ENCODE measurements at places on chromosomes 11 and 22.
A peak's percentile ranks its signal among the peaks of the same experiment; 100 is the strongest.

DNA sequence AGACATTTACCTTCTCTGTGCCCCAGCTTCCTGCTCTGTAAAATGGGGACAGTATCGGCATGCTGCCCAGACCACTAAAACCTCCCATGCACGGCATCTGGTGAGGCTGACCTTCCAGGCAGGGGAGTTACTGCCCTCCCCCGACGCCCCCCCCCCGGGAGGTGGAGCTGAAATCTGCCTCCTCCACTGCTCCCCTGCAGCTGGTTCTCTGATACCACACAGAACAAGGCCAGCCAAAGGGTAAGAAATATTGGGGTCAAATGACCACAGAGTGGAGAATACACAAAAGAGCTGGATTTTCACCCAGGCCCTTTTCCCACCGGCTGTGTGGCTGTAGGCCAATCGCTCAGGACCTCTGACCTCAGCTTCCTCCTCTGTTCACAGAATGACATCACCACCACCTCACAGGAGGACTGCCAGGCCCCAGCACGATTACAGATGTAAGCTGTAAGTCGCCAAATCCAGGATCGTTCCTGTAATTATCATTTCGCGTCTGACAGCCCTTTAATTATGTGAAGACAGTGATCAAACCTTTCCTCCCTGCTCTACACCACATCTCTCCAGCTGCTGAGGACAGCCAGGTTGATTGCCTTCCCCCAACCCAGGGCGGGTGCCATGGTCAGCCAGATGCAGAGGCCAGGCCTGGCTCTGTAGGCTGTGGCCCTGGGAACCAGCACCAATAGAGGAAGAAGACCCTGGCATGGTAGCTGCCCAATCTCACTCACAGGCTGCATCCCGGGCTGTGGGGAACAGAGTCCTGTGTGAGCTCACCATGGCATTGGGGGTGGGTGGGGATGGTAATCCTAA is 35.7 kb upstream of the KLHL35 start:
- DNase-seq, result no peak

DNA sequence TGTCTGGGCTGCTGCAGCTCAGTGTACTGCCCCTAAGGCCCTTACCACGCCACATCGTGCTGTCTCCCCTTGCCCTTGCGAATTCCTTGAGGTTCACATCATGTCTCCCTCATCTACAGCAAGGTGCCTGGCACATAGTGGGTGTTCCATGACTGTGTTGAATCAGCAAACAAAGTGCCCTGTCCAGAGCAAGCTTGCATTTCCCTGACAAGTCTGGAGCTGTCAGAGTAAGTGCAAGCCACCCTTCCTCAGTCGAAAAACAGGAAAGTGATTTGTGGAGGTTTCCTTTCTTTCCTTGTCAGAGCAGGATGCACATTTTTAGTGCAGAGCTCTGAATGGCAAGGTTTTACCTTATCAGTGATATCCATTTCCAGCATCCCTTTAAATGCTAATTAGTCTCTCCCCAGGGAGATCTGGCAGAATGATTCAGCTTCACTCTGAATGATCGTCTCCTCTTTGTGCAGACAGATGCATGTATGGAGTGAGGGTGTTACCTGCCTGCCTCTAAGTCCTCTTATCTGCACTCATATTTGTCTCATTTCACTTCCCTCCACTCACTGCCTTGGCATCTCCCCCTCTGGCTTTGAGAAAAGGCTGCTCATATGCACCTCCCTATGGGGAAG is 331.2 kb downstream of the TMEM135 start:
- DNase-seq, result no peak

DNA sequence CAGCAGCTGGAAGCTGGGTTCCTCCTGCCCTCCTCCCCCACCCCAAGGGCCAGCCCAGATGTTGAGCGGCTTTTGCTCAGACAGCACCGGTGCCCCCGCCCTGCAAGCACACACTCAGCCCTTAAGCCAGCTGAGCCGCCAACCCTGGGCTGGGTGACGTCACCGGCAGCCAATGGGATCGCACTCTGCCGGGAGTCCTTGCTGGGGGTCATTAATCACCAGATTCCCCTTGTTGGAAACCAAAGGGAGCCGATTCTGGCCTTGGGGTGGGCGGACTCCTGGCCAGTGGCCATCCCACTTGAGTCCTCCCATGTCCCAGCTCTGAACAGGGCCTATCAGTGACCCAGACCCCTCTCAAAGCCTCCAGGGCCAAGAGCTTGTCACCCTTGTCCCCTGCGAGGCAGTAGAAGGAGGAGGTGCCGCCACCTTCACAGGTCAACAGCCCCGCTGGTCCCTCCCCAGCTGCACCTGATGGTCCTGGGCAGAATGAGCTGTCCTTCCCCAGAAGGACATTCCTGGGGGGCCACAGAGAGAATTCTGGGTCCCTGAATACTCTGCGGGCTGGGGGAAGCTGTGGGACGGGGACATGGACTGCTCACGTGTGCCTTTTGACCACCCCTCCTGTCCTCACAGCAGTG is 7.4 kb downstream of the DUSP8 start:
- DNase-seq, result no peak

GRCh38 chr22:37410174-37411055 is 16.9 kb downstream of the ELFN2 start:
- no peak for DNase-seq

DNA sequence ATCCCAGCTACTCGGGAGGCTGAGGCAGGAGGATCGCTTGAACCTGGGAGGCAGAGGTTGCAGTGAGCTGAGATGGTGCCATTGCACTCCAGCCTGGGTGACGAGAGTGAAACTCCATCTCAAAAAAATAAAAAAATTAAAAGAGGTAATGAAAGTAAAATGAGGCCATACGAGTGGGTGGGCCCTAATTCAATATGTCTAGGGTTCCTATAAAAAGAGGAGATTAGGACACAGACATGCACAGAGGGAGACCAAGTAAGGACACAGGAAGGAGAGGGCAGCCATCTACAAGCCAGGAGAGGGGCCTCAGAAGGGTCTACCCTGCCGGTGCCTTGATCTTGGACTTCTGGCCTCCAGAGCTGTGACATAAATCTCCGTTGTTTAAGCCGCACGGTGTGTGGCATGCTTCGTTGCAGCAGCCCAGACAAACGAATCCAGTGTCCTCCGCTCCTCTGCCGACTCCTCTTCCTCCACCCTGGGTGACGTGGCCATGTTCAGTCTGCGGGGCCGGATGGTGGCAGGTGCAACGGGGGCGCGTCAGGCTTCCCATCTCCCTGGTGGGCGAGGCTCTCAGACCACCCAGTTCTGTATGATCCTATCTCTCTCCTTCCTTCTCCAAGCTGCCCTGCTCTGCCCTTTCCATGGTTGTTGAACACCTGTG is 51.6 kb upstream of the PARVG start:
- no peak for DNase-seq

- no peak for DNase-seq
Observed at GRCh38 chr22:31056986-31057599, 24.0 kb upstream of the SMTN start.

GRCh38 chr22:34111210-34111824 is 191.0 kb upstream of the LARGE1 start:
- peak; percentile 13 for DNase-seq

DNA sequence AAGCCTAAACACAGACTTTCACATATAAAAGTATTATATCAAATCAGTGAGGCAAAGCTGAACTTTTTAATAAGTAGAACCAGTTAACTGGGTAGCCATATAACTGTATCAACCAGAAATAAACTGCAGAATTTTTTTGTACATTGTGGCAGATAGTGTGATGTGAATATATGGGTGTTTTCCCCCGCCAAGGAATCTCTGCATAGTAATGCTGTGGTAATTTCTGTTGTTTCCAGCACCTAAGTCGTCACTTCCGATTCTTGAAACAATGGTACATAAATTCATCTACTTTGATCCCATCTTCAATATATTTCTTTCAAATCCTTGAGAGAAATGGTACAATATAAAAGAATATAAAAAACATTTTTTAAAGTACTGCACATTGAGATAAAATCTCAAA is 39.6 kb downstream of the NARS2 start:
- DNase-seq, result no peak

GRCh38 chr22:17973217-17973616 is 51.1 kb downstream of the MICAL3 start:
- no peak for DNase-seq

DNA sequence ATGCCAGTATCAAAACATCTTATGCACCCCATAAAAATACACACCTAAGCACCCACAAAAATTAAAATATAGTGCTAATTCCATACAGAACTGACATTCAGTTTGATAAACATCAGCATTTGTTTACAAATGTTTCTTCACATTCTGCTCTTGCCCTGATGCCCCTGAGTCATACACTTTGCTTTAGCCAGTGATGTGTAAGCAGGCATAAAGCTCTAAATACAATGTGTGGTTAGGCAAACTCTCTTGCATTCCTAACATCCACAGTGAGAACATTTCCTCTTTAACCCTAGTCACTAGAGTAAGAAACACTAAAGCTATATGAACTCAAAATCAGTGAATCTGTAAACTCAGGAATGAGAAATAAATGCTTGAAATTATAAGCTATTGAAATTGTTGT is 1060.7 kb downstream of the FAM181B start:
- DNase-seq, result no peak

DNA sequence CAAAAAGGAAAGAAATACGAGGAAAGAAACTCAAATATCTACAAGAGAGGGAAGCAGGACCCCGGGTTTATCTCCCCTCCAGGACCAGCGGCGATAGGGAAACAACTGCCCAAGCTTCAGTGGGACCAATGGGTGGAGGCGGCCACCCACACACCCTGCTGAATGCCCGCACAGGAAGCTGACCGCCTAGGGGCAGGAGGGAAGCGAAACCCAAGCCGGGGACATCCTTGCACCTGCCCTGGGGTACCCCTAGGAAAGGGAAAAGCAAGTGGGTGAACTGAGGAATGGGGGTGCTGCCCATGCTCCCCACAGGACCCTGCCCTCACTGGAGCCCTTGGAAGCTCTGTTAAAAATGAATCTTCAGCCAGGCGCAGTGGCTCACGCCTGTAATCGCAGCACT is 27.6 kb upstream of the HMOX1 start:
- DNase-seq, result no peak

DNA sequence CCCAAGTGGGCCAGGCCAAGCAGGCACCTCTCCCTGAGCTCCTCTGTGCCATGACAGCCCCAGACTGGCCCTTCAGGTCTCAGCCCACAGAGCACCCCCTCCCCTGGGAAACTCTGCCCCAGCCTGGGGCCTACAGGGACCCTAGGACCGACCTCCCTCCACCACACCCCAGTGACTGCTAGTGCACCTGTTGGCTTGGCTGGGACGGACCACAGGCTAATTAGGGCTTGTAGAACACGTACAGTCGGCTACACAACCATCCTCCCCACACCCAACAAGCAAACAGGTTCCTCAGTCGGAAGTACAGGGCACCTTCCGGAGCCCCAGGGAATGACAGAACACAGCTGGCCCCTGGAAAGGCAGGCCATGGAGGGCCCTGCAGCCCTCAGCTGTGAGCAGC is 4.3 kb downstream of the SBF1 start:
- DNase-seq, result no peak

DNA sequence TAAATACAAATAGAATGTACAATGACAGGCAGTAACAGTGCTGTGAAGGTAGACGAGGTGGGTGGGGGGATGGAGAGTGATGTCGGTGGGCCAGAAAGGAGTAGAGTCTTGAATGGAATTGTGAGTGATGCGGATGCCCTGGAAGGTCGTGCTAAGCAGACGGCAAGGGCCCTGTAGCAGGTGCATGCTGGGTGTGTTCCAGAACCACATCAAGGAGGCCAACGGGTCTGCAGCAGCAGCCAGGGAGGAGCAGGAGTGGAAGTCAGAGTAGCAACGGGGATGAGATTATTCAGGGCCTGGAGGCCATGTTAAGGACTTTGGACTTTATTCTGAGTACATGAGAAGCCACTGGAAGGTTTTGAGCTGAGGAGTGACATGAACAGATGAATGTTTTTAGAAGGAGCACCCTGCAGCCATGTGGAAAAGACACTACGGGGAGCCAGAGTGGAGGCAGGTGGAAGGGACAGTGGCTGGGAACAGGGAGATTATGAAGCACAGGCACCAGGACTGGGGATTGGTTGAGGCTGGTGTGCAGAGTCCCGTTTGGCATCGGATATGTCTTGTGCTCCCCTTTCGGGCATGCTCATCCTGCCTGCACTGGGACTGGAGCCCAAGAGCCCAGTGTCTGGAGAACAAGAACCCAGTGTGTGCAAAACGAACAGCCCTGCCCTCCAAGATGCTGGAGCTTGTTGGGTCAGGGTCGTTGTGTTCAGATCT is 74.1 kb downstream of the COMMD9 start:
- no peak for DNase-seq

Data from gastrocnemius medialis (tissue), 4 donors.